ENCODE measurements at places on chromosomes 2 and 18. TPM values are rescaled to one million over a fixed set of nuclear protein-coding genes. Genes with fewer than 3 reads are reported as not detected.

Gene DSC1
- not detected for total RNA-seq

Gene RAD51AP2
- total RNA-seq, result not detected

Gene CTDSP1
- 72.3 TPM for total RNA-seq

Gene DSG1
- total RNA-seq, result not detected

Gene CYRIA
- 0.06 TPM for total RNA-seq
